Heart left ventricle (tissue), 16 donors: ENCODE measurements at places on chromosomes 16 and 17.

DNA sequence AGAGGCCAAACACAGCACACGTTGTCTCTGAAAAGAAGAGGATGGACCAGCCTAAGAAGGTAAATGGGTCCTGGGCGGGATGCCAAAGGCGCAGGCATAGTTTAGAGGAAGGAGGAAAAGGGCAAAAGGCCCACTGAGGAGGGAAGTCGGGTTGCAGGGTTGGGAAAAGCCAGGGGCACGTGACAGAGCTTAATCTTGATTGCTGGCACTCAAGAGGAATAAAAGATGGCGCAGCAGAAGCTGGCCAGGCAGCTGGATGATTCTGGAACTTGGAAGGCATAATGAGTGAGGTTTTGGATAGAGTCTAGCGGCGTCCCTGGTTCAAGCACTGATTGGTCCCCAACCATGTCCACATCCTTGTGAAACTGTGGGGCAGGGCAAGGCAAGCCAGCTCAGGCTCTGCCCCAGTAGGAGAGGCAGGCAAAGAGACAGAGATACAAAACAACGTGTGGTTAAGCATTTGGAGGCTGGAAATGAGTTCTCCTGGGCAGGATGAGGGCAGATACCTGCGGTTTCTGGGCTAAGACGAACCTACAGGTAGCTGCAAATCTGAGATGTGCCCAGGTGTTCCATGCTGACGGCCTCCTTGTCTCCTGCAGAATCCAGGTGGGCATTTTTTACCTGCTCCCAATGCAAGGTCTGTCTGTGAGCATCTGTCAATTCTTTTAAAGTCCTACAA is 52.7 kb upstream of the CIBAR2 start:
- H3K36me3 ChIP-seq: no peaks in the 10 kb centered on the region
- no peaks in the 10 kb centered on the region for H3K27me3 ChIP-seq
- H3K4me3 ChIP-seq: no peak overlapping the region
- DNase-seq: no peak
- H3K27ac ChIP-seq: no peak overlapping the region

DNA sequence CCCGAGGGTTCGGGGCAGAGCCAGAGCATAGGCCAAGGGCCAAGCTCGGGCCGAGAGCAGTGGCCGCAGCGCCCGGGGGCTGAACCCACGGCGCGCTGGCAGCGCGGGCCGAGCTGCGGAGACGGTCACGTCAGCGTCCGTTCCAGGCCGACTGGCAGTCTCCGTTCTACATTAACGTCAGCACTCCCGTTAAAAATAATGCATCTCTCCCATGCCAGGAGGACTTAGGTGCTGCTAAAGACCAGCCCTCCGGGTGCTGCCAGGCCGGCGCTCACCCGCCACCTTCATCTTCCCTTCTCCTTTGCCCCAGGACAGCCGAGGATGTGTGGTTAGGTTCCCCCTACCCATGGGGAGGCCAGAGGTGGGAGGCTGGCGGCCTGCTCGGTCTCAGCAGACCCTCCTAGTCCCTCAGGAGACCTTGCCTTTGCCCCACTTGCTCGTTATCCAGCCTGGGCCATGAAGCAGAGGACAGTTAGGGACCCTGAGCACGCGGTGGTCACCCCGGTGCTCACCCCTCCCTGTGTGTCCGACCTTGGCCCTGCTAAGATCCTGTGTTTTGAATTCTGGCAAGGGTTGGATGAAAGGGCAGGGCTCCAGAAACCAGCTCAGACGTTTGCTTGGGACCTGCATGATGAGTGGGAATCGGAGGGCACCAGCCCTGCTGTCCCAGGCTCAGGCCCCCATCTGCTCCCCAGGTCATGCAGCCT is 572 bp downstream of the MPG start:
- DNase-seq: peak; percentile 60
- no peaks in the 10 kb centered on the region for H3K36me3 ChIP-seq
- no peaks in the 10 kb centered on the region for H3K4me1 ChIP-seq
- peaks cover 5% of the 10 kb centered on the region for H3K27me3 ChIP-seq
- peak overlapping the region; percentile 99 for H3K27ac ChIP-seq
- H3K4me3 ChIP-seq: peak overlapping the region; percentile 81

- H3K4me1 ChIP-seq: no peaks in the 10 kb centered on the region
- peaks cover 60% of the 10 kb centered on the region for H3K36me3 ChIP-seq
- H3K27me3 ChIP-seq: no peaks in the 10 kb centered on the region
- H3K27ac ChIP-seq: no peak overlapping the region
- no peak overlapping the region for H3K4me3 ChIP-seq
Measured at GRCh38 chr17:1871756-1872155, 42.0 kb downstream of the RPA1 start.

DNA sequence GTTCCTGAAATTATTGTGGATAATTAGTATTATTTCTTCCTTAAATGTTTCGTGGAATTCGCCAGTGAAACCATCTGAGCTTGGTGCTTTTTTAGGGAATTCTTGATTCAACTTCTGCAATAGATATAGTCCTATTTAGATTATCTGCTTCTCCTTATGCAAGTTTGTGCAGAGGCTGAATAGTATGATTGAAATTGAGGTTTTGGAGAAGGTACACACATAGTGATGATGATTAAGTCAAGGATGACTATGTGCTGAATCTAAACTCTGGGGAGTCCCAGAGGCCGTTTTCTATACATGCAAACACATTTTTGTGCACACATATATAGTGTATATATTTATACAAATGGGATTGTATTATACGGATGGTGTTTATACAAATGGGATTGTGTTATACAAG is 5.2 kb upstream of the MYH4 start:
- no peaks in the 10 kb centered on the region for H3K36me3 ChIP-seq
- no peaks in the 10 kb centered on the region for H3K4me1 ChIP-seq
- no peak overlapping the region for H3K4me3 ChIP-seq
- H3K27ac ChIP-seq: no peak overlapping the region
- H3K27me3 ChIP-seq: no peaks in the 10 kb centered on the region

DNA sequence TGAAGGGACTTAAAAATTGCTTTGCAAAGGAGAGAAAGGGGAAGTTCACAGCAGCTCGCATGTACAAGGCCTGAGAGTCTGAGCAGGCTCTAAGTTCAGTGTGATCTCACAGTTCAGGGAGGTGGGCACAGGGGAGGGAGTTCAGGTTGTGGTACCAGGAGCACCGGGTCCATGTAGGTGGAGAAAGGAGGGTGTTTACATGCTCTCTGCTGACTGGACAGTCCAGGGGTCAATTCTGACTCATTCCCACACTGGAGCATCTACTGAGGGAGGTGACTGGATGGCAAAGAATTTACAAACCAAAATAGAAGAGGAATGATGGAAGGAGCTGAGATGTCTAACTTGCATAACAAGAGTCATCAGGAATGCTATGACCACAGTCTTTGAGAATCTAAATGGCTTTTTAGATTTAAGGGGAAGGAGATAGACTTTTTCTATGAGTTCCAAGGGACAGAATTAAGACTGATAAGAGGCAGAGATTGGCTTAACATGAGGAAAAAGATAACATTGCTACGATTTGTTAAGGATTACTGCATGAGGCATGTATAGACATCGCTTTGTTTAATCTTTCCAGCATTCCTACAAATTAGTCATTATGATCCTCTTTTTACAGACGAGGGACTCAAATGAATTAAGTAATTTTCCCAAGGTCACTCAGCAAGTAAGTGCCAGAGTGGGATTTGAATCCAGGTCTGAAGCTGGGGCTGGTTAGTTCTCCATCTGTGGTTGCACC is 29.9 kb downstream of the MIS12 start:
- H3K4me3 ChIP-seq: no peak overlapping the region
- H3K36me3 ChIP-seq: peaks cover 66% of the 10 kb centered on the region
- no peaks in the 10 kb centered on the region for H3K27me3 ChIP-seq
- DNase-seq: no peak
- no peak overlapping the region for H3K27ac ChIP-seq
- H3K4me1 ChIP-seq: no peaks in the 10 kb centered on the region

- H3K27me3 ChIP-seq: no peaks in the 10 kb centered on the region
- no peak overlapping the region for H3K27ac ChIP-seq
- H3K36me3 ChIP-seq: no peaks in the 10 kb centered on the region
- DNase-seq: no peak
Measured at GRCh38 chr17:58565389-58566311, 51.2 kb upstream of the MTMR4 start.

- H3K4me1 ChIP-seq: no peaks in the 10 kb centered on the region
- H3K27me3 ChIP-seq: no peaks in the 10 kb centered on the region
- no peaks in the 10 kb centered on the region for H3K36me3 ChIP-seq
- no peak overlapping the region for H3K4me3 ChIP-seq
- DNase-seq: no peak
Measured at GRCh38 chr16:27305839-27306442, 7.8 kb upstream of the IL4R start.

DNA sequence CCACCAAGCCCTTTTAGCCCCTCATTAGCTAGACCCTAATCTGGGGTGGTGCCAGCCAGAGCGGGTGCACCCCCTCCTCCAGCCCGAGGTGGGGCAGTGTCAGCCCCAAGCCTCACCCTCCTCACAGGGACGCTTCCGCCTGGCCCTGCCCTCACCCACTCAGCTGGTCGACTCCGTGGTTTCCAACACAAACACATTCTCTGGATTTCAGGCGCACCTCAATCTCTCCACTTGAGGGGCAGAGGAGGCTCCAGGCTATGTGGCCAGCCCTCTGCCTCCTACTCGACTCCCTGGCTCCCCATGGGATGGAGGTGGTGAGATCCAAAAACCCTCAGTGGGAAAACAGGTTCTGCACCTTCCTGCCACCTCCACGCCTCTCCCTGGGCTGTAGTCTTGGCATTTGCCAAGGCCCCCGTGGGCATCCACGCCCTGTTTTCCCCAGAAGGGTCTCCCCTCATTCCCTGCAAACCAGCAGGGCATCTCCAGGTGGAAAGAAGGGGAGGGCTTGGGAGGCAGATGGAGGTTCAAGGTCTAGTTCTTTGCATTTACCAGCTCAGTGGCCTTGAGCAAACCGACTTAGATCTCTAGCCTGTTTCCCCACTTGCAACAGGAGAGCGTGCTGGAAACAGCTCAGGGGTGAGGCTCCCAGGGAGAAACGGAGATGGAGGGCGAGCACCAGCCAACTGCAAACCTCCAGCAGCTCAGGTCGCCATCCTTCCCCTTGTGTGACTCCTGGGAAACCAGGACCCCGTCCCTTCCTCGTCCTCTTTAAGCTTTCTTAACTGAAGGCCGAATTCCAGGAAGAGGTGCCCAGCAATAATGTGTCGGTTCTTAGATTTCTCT is 1.7 kb downstream of the EMP2 start:
- H3K4me3 ChIP-seq: peak overlapping the region; percentile 100
- DNase-seq: no peak
- H3K27ac ChIP-seq: peak overlapping the region; percentile 99

DNA sequence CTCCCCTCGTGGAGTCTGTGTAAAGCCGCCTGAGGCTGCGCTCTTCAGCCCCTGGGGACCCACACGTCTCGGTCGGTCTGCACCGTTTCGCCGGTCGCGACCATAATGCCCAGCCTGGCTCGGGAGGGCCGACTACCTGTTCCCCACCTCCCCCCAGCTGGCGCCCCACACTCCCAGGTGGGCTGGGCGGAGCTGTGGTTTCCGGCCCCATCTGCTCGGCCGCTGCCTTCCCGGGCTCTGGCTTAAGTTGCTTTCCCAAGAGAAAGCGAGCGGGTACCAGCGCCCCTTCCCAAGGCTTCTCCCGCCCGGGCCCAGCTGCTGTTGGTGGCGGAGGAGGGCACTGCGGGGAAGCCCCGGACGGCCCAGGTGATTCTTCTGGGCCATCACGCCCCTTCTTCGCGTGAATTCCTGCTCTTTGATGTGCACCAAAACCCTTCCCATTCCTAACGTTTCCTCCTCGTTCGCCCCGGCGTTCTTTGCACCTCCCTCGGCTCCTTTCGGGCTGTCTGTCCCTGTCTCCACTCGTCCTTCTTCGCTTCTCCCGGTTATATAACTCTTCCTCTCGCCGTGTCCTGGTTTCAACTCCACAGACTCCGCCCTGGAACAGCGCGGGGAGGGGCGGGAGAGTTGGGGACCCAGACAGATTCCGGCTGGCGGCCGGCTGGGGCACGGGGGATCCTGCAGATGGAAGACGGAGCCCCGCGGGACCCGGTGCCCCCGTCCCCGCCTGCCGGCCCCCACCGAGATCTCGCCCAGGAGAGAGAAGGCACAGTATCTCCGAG is 2.0 kb downstream of the KDM6B start:
- H3K4me3 ChIP-seq: peak overlapping the region; percentile 86
- H3K4me1 ChIP-seq: peaks cover 64% of the 10 kb centered on the region
- no peaks in the 10 kb centered on the region for H3K27me3 ChIP-seq
- peak overlapping the region; percentile 98 for H3K27ac ChIP-seq
- peak; percentile 85 for DNase-seq

DNA sequence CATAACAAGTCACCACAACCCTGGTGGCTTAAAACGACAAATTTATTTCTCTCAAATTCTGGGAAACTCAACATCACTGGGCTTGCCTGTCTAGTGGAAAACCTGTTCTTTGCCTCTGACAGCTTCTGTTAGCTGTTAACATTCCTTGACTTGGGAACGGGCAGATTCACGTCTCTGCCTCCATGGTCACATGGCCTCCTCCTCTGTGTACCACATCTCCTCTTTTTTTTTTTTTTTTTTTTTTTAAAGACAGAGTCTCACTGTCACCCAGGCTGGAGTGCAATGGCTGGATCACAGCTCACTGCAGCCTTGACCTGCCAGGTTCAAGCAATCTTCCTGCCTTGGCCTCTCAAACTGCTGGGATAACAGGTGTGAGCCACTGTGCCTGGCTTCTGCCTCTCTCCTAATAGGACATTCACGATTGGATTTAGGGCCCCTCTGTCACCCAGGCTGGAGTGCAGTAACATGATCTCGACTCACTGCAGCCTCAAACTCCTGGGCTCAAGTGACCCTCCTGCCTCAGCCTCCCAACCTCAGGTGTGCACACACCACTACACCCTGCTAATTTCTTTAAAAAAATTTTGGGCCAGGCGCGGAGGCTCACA is 11.7 kb upstream of the LLGL1 start:
- H3K4me3 ChIP-seq: no peak overlapping the region
- H3K27me3 ChIP-seq: no peaks in the 10 kb centered on the region
- H3K36me3 ChIP-seq: peaks cover 27% of the 10 kb centered on the region
- H3K27ac ChIP-seq: no peak overlapping the region
- no peak for DNase-seq
- no peaks in the 10 kb centered on the region for H3K4me1 ChIP-seq

GRCh38 chr17:19249681-19250080 is 12.5 kb downstream of the EPN2 start:
- H3K36me3 ChIP-seq: no peaks in the 10 kb centered on the region
- H3K27me3 ChIP-seq: no peaks in the 10 kb centered on the region
- peak overlapping the region; percentile 92 for H3K27ac ChIP-seq
- no peak overlapping the region for H3K4me3 ChIP-seq
- peak; percentile 30 for DNase-seq

DNA sequence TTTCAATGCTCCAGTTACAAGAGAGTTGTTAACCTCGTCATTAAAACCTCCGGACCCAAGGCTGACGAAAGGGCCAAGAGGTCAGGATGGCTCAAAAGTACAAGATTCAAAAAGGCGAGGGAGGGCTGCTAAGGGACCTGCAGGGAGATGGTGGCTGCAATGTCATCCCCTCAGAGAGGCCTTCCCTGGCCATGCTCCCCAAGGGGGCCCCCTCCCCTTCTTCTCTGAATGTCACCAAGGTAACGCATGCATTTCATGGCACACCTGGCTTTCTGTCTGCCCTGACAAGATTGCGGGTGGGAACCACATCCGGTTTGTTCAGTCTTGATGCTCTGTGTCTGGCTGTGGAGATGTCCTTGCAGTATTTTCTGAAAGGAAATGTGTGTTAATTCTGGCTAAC is 89.9 kb downstream of the C16orf78 start:
- no peak for DNase-seq
- no peak overlapping the region for H3K27ac ChIP-seq
- H3K36me3 ChIP-seq: no peaks in the 10 kb centered on the region
- H3K4me1 ChIP-seq: no peaks in the 10 kb centered on the region
- peaks cover 8% of the 10 kb centered on the region for H3K27me3 ChIP-seq
